NCI-H2081 treated with DMSO at 0.1 percent for 48 hours (cell line): ENCODE measurements at places on chromosomes 2 and 18.

- DNase-seq: no peak
These were observed 48.1 kb downstream of the NUP35 start for GRCh38 chr2:183172220-183172887.

DNA sequence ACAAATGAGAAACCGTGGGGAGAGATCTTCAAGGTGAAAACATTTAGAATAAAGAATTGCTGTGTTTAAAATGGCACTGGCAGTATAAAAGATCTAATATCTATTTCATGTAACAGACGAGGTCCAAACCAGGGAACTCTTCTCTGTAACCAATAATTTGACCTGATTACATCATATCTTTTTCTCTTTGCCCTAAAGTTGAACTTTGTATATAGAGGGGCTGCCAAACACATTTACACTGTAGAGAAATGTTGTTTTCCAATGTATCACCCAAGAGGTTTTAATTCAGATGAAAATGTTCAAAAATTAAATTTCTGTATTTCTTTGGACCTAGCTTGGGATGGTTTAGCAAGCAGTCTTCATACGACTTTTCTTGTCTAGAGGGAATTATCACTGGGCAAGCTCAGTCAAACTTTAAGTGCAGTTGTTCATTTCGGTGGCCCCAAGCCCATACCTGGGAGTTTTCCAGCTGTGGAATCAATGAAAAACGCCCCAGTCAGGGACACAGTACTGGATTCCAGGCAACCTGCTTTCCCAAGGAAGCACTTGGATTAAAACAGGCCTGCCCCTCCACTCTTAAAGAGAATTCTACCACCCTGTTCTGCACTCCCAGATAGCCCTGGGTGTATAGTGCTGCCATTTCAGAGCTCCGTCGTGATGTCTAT, 208.5 kb upstream of the FN1 start:
- DNase-seq: no peak

- no peak for DNase-seq
These were observed 65.6 kb upstream of the CAPN13 start for GRCh38 chr2:30872797-30873196.

DNA sequence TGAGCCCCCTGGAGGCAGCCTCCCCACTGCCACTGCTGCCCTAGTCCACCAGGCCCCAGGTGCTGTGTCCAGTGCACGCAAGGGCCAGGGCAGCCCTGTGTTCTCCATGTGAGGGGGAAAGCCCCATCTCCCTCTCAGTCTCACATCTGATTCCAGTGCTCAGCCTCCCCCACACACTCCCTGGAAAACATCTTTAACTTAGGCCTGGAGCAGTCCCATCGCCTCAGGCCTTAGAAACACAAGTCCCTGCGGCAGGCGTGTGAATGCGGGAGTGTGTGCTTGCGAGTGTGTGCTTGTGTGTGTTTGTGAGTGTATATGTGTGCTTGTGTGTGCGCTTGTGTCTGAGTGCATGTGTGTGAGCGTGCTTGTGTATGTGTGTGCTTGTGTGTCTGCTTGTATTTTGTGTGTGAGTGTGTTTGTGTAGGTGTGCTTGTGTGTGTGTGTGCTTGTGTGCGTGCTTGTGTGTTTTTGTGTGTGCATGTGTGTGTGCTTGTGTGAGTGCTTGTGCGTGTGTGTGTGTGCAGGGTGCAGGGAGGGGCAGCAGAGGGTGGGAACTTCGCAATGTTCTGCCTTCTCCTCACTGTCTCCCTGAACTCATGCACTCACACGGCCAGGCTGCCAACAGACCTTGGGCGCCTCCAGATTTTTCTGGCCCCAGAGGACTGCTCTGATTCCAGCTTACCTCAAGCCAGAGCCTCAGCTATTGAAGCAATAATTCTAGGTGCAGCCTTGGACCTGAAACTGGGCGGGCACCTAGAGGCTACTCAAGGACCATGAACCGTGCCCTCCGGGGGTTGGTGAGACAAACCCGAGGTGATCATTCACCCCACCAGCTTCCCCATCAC, 139.6 kb downstream of the CABLES1 start:
- DNase-seq: no peak

GRCh38 chr2:44948565-44949328, 7.2 kb downstream of the SIX3 start:
- no peak for DNase-seq

DNA sequence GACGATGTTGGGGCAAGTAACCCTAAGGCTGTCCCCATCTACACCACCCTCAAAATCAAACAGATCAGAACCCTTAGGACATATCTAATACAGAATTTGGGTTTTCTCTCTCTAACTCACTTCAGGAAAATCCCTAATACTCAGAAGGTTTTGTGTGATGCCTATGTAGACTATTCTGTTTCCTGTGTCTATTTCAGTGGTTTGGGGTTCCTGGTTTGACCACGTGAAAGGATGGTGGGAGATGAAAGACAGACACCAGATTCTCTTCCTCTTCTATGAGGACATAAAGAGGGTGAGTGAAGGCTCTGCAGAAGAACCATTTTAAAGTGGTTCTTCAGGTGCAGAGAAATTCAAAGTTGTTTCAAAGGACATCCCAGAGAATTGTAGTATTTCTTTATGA, 16.3 kb downstream of the SULT1C2 start:
- no peak for DNase-seq

DNA sequence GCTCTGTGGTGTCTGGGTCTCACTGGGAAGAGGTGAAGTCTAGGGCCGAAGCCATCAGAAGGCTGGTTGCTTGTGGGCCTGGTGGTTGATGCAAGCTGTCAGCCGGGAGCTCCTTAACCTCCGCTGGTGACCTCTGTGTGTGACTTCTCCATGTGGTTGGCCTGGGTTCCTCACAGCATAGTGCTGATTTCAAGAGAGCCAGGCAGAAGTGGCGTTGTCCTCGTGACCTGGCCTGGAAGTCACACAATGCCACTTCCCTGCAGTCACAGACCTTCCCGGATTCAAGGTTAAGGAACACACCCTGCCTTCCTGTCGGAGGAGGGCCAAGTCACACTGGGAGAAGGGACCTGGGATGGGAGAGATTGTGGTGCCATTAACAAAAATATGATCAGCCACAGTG, 303.7 kb upstream of the HS6ST1 start:
- DNase-seq: no peak

DNA sequence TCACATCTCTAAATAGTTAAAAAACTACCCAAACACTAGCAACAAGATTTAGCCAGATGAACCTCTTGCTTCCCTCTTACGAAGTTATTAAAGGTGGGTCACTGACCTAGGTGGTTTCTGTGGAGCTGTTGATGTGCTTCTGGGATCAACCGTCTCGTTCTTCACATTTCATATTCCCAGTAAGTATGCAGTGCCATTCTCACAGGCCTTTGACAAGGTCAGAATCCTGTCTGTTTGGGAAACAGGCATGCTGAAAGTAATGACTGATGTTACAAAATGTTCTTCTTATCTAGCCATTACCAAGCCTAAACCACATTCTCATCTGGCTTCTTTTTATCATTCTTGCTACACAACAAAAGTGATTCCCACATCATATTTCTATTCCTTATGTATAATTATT, 70.3 kb downstream of the WDR7 start:
- DNase-seq: no peak

GRCh38 chr2:104318001-104318665, 535.8 kb upstream of the POU3F3 start:
- no peak for DNase-seq

GRCh38 chr2:151882786-151883445, 54.7 kb upstream of the ARL5A start:
- DNase-seq: no peak

- no peak for DNase-seq
These were observed 90.0 kb downstream of the PLEKHM3 start for GRCh38 chr2:207935121-207935990.

DNA sequence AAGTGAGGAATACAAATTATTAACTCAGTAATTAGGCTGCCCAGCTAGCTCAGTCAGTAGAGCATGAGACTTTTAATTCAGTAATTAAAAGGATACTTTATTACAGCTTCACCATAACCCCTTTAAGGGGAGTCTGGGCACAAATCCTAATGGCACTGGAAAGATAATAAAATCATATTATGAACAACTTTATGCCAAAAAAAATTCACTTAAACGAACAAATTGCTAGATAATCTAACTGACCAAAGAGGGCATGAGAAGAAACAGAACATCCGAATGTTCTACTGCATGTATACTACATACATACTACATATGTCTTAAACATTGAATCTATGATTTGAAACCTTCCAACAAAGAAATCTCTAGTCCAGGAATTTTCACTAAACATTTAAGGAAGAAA, 159.5 kb downstream of the CYP26B1 start:
- DNase-seq: no peak

DNA sequence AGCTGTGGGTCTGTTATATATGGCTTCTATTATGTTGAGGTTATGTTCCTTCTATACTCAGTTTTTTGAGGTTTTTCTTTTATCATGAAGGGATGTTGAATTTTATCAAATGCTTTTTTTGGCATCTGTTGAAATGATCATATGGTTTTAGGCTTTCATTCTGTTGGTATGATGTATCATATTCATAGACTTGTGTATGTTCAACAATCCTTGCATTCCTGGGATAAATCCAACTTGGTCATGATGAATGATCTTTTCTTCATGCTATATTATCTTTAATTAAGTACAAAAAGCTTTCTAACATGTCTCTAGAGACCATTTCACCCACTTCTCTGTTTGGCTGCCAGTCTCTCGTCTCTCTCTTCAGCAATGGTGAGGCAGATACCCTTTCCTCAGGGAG, 54.2 kb downstream of the MDH1 start:
- no peak for DNase-seq

GRCh38 chr2:25590921-25591505, 82.4 kb downstream of the DTNB start:
- DNase-seq: no peak

DNA sequence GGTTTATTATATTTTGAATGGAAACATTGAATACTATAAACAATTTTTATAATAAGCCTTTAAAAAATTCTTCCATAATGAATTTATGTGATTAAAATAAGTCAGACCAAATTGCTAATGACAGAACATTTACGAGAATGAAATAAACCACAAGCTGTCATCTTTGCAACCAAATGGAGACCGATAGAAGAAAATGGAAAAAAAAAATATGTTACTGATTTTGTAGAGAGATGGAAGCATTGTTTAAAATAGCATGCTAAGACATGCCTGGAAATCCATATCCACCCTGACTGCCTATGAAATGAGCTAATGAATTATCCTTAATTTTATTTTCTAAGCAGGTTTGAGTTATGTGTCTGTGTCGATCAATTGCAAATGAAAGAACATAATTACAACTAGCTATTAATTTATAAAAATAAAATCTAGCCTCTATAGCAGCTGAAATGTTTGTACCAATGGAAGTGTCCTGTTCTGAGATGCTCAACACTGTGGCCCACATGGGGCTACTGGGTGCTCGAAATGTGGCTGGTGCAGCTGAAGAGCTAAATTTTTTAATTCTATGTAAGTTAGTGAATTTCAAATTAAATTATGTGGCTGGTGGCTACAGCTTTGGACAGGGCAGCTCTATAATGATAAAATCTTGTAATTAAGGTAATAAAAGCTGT, 832.8 kb downstream of the RNF144A start:
- DNase-seq: no peak

GRCh38 chr18:44935455-44935854, 254.8 kb downstream of the SETBP1 start:
- DNase-seq: no peak

GRCh38 chr2:3193443-3194330, 183.9 kb downstream of the EIPR1 start:
- no peak for DNase-seq

- DNase-seq: no peak
These were observed 109.3 kb upstream of the LINC00305 start for GRCh38 chr18:64258111-64258650.

GRCh38 chr2:177585234-177585863, 192.8 kb downstream of the AGPS start:
- DNase-seq: no peak

GRCh38 chr2:208062113-208062512, 36.8 kb upstream of the PLEKHM3 start:
- no peak for DNase-seq

DNA sequence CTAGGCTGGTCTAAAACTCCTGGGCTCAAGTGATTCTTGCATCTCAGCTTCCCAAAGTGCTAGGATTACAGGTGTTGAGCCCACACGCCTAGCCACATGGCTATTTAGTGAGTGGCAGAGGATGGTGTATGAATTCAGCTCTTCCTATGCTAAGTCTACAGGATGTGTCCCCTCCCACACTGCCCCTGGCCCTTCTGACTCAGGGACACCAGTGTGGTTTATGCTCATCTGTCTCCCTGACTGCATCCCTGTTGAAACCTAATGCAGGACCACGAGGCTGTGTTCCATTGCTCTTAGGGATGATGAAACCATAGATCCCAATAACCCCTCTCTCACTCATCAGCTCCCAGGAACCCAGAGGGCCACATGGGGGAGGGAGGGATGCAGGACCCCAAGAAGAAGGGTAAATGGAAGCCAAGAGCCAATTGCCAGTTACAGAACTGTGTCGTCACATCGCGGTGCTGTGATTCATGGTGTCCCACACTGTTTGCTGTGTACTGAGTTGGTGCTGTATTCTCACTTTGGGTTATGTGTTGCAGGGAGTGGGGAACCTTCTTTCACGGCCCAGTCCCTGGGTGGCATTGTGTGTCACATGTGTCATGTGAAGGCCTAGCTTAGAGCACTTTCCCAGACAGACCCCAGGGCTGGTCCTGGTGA, 102.9 kb upstream of the HAAO start:
- DNase-seq: no peak

- DNase-seq: no peak
These were observed 30.9 kb upstream of the OSBPL6 start for GRCh38 chr2:178163395-178163794.

DNA sequence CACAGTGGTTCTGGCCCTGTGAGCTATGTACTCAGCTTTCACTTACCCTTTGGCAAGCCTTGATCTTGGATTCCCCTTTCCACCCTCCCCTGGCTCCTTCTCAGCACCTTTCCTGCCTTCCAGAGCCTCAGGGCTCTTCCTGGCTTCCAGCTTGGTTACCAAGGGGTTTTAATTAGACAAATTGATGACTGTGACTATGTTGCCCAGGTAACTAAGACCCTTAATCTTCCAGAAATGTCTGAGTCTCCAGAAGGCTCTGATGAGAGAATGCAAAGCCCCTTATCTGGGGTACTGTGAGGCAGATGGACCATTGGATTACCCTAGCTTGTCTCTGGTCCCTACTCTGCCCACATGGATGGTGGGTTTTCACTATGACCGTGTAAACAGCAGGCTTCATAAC, 174.2 kb downstream of the LOXHD1 start:
- no peak for DNase-seq

- no peak for DNase-seq
These were observed 201.4 kb downstream of the NYAP2 start for GRCh38 chr2:225600865-225601264.

DNA sequence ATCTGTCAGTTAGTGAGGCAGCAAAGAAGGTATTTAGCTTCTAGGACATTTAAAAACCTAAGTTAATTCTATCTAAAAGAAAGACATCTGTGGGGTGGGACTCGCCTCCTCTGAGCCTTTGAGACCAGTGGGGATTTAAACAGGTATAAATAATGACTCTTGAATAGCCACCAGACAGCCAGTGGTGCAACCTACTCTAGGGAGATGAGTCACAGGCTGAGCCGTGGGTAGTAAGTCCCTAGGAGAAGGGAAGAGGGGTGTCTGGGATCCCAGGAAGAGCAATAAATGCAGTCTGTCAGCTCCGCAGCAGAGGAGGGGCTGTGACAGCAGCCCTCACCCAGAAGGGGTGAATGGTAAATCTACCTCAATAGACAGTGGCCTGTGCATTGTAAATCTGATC, 43.1 kb upstream of the GALNT3 start:
- DNase-seq: no peak
